Stimulated activated CD4-positive, alpha-beta T cell treated with anti-CD3 and anti-CD28 coated beads, Interleukin-1b, Interleukin-23, amount 100 ng/mL, for 1 hour (primary cell): ENCODE measurements at places on chromosomes 3 and 15.

- no peak for DNase-seq
Observed at GRCh38 chr15:67107014-67107812, 41.8 kb downstream of the SMAD3 start.

DNA sequence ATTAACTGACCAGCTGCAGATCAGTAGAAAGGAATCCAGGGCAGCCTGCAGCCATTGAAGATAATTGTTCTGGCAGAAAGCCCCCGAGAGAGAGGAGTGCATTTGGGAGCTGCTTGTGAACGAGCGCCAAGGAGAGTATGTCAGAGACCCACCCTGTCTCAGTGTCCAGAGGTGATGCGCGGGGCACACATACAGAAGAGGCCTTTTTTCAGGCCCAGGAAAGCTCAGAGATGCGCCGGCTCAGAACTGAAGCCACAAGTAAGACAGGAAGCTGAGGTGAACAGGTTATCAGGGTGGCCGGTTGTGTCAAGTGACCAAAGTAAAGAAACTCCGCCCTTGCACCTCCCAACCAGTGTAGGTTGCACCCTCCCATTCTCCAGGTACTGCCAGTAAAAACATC lies 59.8 kb upstream of the HEG1 start:
- no peak for DNase-seq

GRCh38 chr3:23485922-23486321 lies 282.8 kb downstream of the UBE2E2 start:
- DNase-seq, result no peak

DNA sequence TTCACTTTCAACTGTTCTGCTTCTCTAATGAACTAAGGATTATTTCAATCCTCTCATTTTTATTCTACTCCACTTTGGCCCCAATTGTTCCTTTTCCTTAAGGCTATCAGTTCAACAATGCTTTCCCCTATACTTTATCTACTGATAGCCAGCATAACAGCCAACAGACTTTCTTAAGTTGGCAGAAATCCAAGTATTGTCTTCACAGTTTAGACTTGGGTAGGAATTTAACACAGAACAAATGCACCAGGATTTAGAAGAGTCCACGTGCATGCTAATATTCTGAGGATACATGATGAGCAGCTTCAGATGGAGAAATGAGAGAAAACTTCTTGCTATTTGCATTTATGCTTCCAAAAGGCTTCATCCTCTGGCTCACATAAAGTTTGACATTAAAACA lies 54.8 kb downstream of the FBN1 start:
- no peak for DNase-seq

GRCh38 chr15:93072411-93073394 lies 16.3 kb downstream of the RGMA start:
- DNase-seq, result no peak

DNA sequence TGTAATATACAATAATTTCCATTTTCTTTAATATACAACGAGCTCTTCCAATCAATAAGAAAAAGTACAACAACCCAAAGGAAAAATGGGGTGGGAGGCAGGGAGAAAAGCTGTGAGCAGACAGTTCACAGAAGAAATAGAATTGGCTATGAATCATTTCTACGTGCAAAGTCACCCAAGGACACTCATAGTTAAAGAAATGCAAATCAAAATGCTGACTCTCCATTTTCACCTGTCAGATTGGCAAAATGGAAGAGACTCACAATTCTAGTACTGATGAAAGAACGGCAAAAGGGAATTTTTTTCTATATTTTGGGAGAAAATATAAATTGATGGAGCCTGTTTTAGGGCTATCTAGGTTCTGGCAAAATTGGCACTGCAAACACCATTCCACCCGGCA lies 116.3 kb upstream of the MEF2A start:
- DNase-seq, result no peak

DNA sequence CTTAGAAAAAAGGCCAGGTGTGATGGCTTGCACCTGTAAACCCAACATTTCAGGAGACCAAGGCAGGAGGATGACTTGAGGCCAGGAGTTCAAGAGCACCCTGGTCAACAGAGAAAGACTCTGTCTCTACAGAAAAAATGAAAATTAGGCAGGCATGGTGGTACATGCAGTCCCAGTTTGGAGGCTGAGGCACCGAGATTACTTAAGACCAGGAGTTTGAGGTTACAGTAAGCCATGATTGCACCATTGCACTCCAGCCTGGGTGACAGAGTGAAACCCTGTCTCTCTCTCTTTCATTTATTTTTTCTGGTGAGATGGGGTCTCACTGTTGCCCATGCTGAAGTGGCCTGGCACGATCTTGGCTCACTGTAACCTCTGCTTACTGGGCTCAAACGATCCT lies 24.7 kb downstream of the IP6K1 start:
- DNase-seq, result no peak

DNA sequence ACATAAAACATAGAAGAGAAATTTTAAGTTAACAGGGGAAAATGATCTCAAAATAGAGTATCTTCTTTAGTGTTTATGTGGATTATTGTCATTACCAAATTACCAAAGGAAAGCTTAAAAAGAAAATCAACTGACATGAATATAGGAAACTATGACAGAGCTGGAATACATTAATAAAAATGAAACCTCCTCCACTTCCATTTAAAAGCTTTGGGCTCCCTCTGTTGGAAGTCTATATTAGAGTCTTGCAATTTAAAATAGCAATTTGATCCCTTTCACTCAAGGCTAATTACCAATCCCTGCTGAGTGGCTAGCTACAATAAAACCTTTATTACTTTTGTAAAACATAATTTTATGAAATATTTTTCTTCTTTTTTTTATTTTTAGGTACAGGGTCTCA lies 61.4 kb upstream of the IMPG2 start:
- DNase-seq, result no peak

DNA sequence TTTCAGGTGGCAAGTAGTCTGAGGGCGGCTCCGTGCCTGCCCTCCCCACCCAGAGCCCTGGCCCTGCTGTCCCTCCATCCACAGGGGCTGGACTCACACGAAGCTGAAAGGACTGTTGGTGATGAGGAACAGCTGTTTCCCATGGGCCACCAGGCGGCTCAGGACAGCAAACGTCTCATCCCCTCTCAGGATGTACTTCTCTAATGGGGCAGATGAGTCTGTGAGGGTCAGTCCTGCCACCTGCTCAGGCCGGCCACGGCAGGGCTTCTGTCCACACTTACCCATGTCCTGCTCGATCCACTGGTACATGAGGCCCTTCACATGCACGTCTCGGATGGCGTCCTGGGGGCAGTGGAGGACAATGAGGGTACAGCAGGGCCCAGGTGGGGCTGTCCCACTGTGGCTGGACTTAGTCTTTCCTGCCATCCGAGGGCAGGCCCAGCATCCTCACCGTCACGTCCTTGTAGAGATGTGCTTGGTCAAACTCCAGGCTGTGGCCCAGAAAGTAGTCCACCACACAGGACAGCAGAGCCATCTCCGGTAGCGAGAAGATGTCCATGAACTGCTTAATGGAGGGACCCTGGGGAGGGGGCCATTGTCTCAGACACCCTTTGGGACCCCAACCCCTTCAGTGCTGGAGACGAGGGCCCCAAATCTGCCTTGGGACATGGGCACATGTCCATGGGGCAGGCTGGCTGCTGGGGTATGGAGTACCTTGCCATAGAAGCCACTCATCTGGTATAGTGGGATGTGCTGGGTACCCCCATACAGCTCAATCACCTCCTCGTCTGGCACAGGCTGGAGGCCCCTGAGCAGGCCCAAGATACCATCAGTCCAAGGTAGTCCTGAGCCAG lies 5.7 kb downstream of the NT5DC2 start:
- DNase-seq, result no peak

DNA sequence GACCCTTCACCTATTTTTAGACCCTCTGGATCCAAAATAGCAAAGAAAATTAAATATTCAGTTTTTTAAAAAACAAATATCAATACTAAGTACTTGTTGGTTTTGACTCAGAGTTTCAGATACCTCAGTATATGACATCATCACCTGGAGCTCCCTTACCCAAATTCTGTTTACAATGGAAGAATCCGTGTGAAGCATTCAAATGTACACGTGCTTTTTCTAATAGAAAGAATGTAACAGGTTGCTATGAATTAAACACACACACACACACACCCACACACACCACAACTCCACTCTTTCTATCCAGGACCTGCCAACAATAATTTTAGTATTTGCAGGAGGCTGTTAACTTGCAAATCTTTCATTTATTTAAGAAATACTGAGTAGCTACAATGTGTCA lies 221.8 kb downstream of the THRB start:
- DNase-seq, result no peak

GRCh38 chr3:173139420-173139819 lies 1.6 kb downstream of the SPATA16 start:
- DNase-seq, result no peak

- no peak for DNase-seq
Observed at GRCh38 chr15:51739061-51739712, 1.7 kb upstream of the LYSMD2 start.

DNA sequence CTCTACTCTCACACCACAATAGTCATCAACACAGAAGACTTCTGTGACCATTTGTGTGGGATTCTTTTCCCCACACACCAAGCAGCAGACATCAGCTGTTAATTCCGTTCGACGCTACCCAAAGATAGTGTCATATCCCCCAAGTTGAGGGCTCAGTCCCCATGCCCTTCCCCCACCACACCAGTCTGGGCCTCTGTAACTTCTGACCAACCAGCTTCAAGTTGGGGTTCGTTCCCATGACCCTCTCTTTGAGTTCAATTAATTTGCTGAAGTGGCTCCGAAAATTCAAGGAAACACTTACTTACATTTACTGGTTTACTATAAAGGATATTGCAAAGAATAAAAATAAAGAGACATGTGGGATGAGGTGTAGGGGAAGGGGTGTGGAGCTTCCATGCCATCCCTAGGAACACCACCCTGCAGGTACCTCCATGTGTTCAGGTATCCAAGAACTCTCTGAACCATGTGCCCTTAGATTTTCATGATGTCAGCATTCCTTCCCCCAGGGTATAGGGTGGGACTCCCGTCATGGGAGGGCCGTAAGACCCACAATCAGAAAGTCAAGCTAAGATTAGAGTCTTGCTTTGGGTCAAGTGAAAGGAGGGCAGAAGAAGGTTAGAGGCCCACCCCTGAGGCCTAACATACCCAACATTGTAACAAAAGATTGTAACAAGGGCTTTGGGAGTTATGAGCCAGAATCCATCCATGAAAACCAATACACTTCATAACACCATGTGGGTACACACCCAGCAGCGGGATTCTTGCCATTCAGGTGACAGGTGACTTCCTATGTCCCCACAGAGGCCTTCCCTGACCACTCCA lies 82.7 kb downstream of the BTLA start:
- DNase-seq, result no peak

- no peak for DNase-seq
Observed at GRCh38 chr3:127789990-127790881, 32.1 kb downstream of the MGLL start.

GRCh38 chr3:12287727-12288181 lies 1.1 kb upstream of the PPARG start:
- DNase-seq, result no peak

- DNase-seq, result no peak
Observed at GRCh38 chr3:177813322-177813721, 616.0 kb upstream of the TBL1XR1 start.

DNA sequence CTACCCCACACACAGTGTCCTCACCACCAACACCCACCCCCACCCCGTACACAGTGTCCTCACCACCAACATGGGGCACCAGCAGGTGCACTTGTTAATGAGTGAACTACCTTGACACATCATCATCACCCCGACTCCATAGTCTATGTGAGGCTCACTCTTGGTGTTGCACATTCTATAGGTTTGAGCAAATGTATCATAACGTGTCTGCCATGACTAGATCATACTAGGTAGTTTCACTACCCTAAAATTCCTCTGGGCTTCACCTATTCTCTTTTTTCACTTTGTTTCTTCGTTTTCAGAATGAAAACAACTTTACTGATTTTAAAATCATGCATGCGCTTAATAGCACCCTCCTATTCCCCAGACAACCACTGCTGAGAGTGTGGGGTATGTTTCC lies 102.6 kb upstream of the SLC6A6 start:
- no peak for DNase-seq

DNA sequence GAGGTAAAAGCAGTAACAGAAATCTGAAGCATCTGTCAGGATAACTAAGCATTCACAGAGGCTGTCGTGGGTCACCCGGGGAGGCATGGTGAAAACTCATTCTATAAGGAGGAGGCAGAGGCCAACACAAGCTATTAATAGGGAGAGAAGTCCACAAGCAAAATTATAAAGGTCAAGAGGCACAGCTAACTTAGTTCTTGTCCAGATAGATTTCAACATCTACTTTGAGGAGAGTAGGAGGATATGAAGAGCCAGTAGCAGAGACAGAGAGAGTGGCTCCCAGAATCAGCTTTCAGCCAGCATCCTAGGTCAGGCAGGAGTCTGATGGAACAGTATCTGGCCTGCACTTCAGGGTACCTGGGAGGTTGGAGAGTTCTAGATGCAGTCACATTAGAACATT lies 95.3 kb downstream of the STAC start:
- no peak for DNase-seq

DNA sequence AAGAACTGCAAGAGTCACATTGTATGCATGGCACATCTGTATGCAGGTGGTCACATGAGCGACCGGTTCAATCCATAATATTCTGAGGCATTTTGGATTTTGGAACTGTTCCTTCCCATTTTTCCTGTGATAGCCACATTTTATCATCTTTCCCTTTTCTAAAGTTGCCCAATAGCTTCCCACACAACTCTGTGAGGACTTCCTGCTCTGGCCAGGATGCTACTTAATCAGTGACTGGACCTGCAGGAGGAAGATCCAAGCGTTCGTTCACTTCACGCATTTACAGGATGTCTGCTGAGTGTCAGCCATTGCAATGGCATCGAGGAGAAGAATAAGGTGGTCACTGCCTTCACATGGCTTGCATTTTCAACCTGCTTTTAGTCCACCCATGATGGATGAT lies 9.8 kb downstream of the KLHL6 start:
- DNase-seq, result no peak

GRCh38 chr15:37572401-37572800 lies 362.0 kb upstream of the TMCO5A start:
- DNase-seq, result no peak

- no peak for DNase-seq
Observed at GRCh38 chr3:69642606-69643005, 96.7 kb upstream of the MITF start.

- DNase-seq, result no peak
Observed at GRCh38 chr15:29400701-29401100, 131.1 kb upstream of the NSMCE3 start.

- no peak for DNase-seq
Observed at GRCh38 chr15:67175643-67176071, 78.8 kb downstream of the AAGAB start.

DNA sequence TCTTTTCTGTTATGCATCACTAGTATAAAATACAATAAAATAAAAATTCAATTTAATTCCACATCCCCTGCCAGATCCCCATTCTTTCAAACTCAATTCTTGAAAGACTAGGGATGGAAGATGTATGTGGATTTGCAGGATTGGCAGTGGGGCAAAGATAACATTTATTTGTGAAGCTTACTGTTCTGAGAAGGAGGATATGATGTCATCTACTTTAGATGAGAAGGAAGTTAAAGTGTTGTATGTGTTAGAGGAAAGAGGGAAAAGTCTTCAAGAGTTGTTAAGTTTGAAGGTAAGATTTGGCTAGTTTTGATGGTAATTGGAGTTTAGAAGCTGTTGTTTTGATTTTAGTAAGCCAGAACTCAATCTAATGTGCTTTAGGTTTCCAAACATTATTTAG lies 845.1 kb upstream of the NR2F2 start:
- no peak for DNase-seq

- no peak for DNase-seq
Observed at GRCh38 chr3:71511037-71511436, 72.5 kb downstream of the FOXP1 start.

GRCh38 chr3:127747751-127748521 lies 74.4 kb downstream of the MGLL start:
- no peak for DNase-seq

- DNase-seq, result no peak
Observed at GRCh38 chr3:158765518-158766205, 33.4 kb upstream of the RARRES1 start.
